ENCODE measurements at places on chromosomes 7 and 10. TPM values are rescaled to one million over a fixed set of nuclear protein-coding genes. Genes with fewer than 3 reads are reported as not detected.

MPP7 gene
- polyA plus RNA-seq = 10.3 TPM

CPA5 gene
- 0.08 TPM for polyA plus RNA-seq

DNA sequence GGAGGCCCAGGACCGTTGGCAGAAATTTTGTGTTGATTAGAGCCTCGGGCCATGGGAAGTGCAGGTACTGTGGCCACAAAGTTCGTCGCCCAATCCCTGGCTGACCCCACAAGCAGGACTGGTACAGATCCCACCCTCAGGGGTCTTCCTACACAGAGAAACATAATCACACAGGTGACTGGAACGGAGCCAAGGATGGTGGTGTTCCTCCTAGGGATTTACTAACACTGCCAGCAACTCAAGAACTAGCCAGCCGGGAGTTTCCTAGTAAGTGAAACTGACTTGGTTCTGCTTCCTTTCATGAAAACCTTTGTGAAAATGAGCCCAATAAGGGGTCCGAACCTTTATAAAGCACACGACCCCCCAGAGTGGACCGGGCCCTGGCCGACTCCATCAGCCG lies 5.7 kb downstream of the CUX1 start:
- DNase-seq = no peak

- DNase-seq = no peak
Measured at GRCh38 chr10:32961895-32962369, 3.9 kb upstream of the ITGB1 start.

DNA sequence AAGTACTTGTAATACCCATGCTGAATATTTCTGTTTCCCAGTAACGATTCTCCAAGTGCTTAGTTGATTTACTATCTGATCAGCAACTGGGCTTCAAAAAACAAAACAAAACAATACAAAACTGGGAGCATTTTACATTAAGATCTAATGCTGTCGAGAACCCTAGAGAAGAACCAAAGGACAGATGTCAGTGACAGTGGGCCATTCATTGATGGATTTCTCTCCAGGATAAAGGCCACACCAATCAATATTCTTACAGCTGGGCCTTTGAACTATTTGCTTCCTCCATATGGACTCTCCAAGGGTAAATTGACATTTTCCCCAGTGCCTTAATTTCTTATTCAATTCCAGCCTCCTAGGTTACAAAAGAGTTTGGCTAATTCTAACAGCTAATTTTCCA lies 217.5 kb downstream of the ADAM12 start:
- no peak for DNase-seq

GRCh38 chr7:100895956-100896731 lies 456 bp upstream of the ACHE start:
- no peak for DNase-seq
